HL-60 (cell line): ENCODE measurements at places on chromosomes 2 and 18.

- no peak for DNase-seq
Measured at GRCh38 chr18:44786257-44786656, 105.6 kb downstream of the SETBP1 start.

- no peak for DNase-seq
Measured at GRCh38 chr18:55779691-55780585, 191.9 kb upstream of the TCF4 start.

- DNase-seq, result no peak
Measured at GRCh38 chr2:1802469-1803216, 58.3 kb upstream of the PXDN start.

- DNase-seq, result no peak
Measured at GRCh38 chr18:26863921-26864497, 1.5 kb downstream of the AQP4 start.

- DNase-seq, result peak; percentile 84
Measured at GRCh38 chr18:77528872-77529271, 279.2 kb downstream of the GALR1 start.

DNA sequence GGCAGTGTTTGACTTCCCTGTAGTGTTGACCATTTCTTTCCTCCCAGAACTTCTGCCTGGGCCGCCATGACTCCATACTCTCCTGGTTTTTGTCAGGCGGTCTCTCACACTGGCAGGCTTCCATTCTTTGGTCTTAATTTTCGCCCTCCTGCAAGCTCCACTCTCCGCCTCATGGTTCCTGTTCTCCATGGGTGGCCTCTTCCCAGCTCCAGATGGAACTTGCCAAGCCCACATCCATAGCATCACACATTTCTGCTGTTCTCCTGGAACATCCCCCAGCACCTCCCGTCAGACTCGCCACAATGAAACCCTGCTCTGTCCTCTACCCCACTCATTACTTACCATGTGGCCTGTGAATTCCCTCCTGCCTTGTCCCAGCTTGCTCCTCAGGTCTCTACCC is 896 bp upstream of the AFF3 start:
- DNase-seq, result no peak

GRCh38 chr2:233844836-233845235 is 9.5 kb downstream of the HJURP start:
- DNase-seq, result no peak

- no peak for DNase-seq
Measured at GRCh38 chr18:56000041-56000440, 412.0 kb upstream of the TCF4 start.

DNA sequence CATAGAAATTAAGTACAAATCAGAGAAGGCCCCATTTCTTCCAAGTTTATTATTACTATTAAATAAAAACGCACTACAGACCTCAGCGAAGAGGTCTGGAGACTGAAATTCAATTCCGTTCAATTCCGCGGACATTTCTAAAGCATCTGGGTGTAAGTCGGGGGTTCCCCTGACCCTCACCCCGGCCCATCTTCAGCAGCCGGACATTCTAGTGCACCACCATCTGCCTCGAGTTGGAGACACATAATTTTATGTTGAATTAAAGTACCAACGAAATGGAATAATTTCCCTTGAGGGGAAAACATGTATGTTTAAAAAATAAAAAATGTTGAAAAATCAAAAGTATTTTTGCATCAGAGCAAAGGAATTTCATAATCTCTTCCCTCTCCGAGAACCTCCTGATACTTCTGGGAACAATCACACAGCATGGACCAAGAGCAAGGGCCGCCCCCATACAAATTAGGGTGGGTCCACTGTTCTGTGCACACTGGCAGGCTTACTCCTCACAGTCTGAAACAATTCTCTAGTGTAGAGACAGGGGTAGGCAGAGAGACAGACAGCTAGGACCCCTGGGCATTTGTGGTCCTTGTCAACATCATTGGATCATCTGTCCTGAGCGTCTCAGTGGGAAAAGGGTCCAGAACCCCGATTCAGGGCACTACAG is 29.3 kb downstream of the MBP start:
- DNase-seq, result no peak
